ENCODE measurements at places on chromosomes 4 and X. TPM values are rescaled to one million over a fixed set of nuclear protein-coding genes. Genes with fewer than 3 reads are reported as not detected.

The TENM3 gene
- total RNA-seq, result 30.1 TPM

The SHROOM2 gene
- 6.4 TPM for total RNA-seq

The BCLAF3 gene
- total RNA-seq, result 4.3 TPM

The NPY1R gene
- 0.04 TPM for total RNA-seq

The CA5B gene
- total RNA-seq, result 2.9 TPM

The NUDT11 gene
- total RNA-seq, result 12.0 TPM

The GPR78 gene
- not detected for total RNA-seq

The STATH gene
- total RNA-seq, result not detected

The C1QTNF7 gene
- total RNA-seq, result not detected

The PPP2R2C gene
- total RNA-seq, result 0.18 TPM

The TMEM144 gene
- 2.6 TPM for total RNA-seq

The VEGFD gene
- not detected for total RNA-seq

The NWD2 gene
- total RNA-seq, result not detected

The ADGRG2 gene
- total RNA-seq, result 0.03 TPM

The CCSER1 gene
- total RNA-seq, result 0.81 TPM

The RHOH gene
- total RNA-seq, result not detected

The KLHL4 gene
- not detected for total RNA-seq

The HNRNPH2 gene
- total RNA-seq, result 66.1 TPM

The AKAP14 gene
- not detected for total RNA-seq

The SEC24D gene
- total RNA-seq, result 54.8 TPM

The SEPTIN11 gene
- 75.3 TPM for total RNA-seq

The PACRGL gene
- total RNA-seq, result 19.6 TPM

The C4orf17 gene
- not detected for total RNA-seq

The EFNB1 gene
- total RNA-seq, result 223 TPM

The F11 gene
- total RNA-seq, result not detected

The PASD1 gene
- total RNA-seq, result not detected

The ACOT9 gene
- total RNA-seq, result 71.8 TPM

The ART3 gene
- not detected for total RNA-seq

The NXF3 gene
- total RNA-seq, result not detected
